ENCODE measurements at places on chromosomes 16 and 17. TPM values are rescaled to one million over a fixed set of nuclear protein-coding genes. Genes with fewer than 3 reads are reported as not detected.

Gene SCIMP
- not detected for total RNA-seq

Gene PDIA2
- not detected for total RNA-seq

Gene SLC6A2
- total RNA-seq, result not detected

Gene TPSD1
- total RNA-seq, result not detected

Gene NEUROD2
- total RNA-seq, result not detected

Gene KRTAP4-3
- total RNA-seq, result not detected

Gene TIMM22
- total RNA-seq, result 8.1 TPM

Gene RAMP2
- not detected for total RNA-seq

Gene ZSCAN10
- total RNA-seq, result 0.24 TPM

Gene TEKT1
- not detected for total RNA-seq

Gene EIF4A3
- total RNA-seq, result 117 TPM

Gene CDT1
- total RNA-seq, result 104 TPM

Gene PRSS53
- total RNA-seq, result 4.8 TPM

Gene ZNF232
- 11.0 TPM for total RNA-seq

Gene MYH1
- not detected for total RNA-seq

Gene NPIPA3
- total RNA-seq, result 2.9 TPM

Gene CACNG3
- total RNA-seq, result not detected

Gene GRAPL
- 33.0 TPM for total RNA-seq

Gene ZKSCAN2
- total RNA-seq, result 5.2 TPM

Gene GRIN2A
- total RNA-seq, result not detected

Gene KRT27
- total RNA-seq, result not detected

Gene RUNDC3A
- 0.05 TPM for total RNA-seq

Gene TMEM238L
- total RNA-seq, result not detected

Gene MYADML2
- not detected for total RNA-seq

Gene USP6
- total RNA-seq, result 0.08 TPM

Gene CRHR1
- not detected for total RNA-seq
